Pericardium fibroblast (primary cell): ENCODE measurements at places on chromosomes 6 and 20. TPM values are rescaled to one million over a fixed set of nuclear protein-coding genes. Genes with fewer than 3 reads are reported as not detected.

ABCC10 gene
- total RNA-seq: 17.2 and 17.5 TPM in 2 replicates

SEMG1 gene
- not detected in 2 replicates for total RNA-seq

UNC5CL gene
- total RNA-seq: 0.12 TPM in 1 of 2 replicates, not detected in the other

MUC21 gene
- total RNA-seq: not detected in 2 replicates

CNR1 gene
- total RNA-seq: 0.93 and 8.3 TPM in 2 replicates

NHSL1 gene
- total RNA-seq: 16.5 and 19.7 TPM in 2 replicates

ENPP1 gene
- total RNA-seq: 1.4 and 5.5 TPM in 2 replicates
